ENCODE measurements at places on chromosomes 1 and 21.
A peak's percentile ranks its signal among the peaks of the same experiment; 100 is the strongest.

DNA sequence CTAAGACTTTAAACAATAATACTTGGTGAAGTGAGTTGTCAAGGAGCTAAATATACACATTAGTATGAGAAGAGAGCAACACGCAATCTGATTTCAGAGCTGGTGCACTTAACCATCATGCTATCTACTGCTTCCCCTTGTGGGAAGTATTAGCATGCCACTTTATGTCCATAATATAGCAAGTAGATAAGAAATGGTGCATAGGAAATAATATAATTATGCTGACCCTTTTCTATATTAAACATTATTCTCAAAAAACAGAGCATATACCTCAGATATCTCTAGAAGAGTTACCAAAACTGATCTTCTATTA lies 63.4 kb downstream of the MAGI3 start:
- no peak for DNase-seq

DNA sequence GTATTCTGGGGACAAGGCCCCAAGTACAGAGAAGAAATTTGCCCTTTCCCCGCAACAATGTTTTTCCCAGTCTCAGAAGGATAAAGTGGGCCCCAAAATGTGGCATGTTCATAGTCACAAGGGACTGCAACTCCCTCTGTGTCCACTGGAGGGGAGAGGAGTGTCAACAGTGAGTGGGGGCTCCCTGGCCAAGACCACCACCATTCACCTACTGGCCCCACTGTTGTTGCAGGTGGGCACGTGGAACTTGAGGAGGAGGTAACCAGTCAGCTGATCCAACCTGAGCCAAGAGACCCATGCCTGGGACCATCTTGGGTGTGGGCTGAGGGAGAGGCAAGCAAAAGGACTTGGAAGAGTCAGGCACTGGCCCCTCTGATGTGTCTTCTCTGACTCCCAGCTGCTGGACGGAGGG lies 777 bp downstream of the NUDT17 start:
- no peak for DNase-seq

- no peak for DNase-seq
These were observed 46.4 kb upstream of the ADGRL4 start for GRCh38 chr1:79052829-79053449.

DNA sequence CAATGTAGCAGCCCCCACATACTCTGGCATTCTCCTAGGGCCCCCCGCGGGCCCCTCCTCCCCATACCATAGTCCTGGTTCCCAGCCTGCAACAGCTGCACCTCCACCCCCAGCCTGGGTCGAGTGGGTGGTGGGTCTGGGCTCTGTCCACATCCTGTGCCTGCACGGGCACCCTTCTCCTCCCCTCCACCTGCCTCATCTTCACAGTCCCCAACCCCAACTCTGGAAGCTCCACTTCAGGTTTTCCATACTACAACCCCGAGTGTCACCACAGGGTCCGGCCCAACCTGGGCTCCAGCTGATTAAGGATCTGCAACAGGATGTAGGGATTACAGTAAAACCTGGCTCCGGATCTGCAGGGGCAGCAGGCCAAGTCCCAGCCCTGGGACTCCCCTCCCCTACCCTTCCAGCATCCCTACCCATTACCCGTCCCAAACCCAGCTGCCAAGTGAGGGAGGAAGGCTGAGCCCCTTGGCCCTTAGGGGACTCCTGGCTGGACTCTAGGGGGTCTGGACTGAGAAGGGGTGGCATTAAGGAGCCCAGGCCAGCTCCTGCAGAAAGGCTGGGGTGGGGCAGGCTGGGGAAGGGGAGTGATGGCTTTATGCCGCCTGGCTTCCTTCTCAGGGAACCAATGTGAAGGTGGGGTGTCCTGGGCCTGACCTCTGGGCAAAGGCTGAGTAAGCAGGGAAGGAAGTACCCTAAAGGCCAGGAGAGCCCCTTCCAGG lies 116.8 kb downstream of the CASZ1 start:
- no peak for DNase-seq

GRCh38 chr1:227946624-227947385 lies 927 bp downstream of the WNT9A start:
- DNase-seq = peak; percentile 51

DNA sequence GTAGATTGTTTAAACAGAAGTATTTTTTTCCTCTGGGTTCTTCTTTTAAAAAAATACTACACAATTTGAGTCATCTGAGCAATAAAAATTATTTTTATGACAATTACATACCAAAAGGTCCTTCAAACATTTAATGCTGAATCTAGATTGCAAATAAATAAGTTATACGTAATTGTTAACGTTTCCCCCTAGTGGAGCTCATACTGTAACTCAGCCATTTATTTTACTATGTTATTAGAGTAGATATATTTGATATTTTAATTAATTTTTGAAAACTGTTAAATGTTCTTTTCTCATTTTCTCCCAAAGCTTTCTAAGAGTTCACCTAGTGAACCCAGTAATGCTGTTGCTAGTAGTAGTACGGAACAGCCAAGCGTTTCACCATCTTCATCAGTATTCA lies 33.5 kb downstream of the ZMYM1 start:
- DNase-seq = no peak

Data from stimulated activated naive B cell treated with anti-CD40 and anti-IgM and Interleukin-4, amounts not matched to agents 10 μg/mL and 1 μg/mL and 100 μg/mL, for 72 hours (primary cell).